Iris pigment epithelial cell (primary cell): ENCODE measurements at places on chromosomes 4 and X.
A peak's percentile ranks its signal among the peaks of the same experiment; 100 is the strongest.

- DNase-seq = no peak
Observed at GRCh38 chr4:58688568-58688967, 1578.4 kb upstream of the IGFBP7 start.

- peak; percentile 96 for DNase-seq
Observed at GRCh38 chr4:86359944-86360478, at the start of gene MAPK10. MAPK10 (minus strand) TSS chr4:86360053.

DNA sequence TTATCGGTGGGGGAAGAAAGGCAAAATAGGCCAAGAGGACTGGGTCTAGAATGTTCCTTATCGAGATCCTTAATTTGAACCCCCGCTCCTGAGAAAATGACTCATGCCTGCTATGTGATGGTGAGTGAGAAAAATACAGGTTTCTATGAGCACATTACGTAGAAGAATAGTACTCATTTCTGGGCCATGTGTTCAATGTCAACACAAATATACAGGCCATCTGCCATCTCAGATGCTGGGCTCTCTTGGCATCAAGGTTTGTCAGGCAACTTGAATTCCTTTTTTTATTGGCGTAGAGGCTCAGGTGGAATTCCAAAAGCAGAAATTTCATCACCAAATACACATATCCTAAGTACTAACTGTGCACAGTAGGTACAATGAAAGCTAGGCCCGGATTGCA is 81.4 kb upstream of the TRIM2 start:
- no peak for DNase-seq

DNA sequence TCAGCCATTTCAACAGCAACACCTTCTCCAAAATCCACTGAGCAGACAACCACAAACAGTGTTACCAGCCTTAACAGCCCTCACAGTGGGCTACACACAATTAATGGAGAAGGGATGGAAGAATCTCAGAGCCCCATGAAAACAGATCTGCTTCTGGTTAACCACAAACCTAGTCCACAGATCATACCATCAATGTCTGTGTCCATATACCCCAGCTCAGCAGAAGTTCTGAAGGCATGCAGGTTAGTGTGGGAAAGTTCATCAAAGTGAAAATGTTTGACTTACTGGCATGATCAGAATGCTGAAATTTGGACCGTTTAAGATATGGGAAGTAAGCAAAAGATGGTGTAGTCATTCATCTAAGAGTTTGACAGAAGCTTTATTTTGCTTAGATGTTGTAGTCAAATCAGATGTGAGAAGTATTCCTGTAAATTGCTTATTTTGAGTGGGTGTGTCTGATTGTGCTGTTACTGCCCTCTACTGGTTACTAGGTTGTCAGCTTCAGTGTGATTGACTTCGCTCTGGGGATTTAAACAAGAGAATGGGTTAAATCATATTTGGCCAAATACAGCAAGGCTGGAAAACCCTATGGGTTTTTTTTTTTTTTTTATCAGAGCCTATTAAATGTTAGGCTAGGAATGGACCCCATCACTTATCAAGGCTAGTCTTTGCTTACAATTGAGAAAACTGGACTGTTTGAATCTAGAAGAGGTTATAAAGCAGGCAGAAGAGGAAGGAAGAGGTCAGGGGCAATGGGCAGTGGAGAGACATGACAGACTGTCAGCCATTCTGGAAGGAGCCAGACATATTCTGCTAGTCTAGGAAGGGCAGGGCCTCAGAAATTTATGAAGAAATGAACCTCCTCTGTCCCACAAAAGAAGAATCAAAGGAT is 130.3 kb downstream of the DIPK2B start:
- DNase-seq = peak; percentile 72

DNA sequence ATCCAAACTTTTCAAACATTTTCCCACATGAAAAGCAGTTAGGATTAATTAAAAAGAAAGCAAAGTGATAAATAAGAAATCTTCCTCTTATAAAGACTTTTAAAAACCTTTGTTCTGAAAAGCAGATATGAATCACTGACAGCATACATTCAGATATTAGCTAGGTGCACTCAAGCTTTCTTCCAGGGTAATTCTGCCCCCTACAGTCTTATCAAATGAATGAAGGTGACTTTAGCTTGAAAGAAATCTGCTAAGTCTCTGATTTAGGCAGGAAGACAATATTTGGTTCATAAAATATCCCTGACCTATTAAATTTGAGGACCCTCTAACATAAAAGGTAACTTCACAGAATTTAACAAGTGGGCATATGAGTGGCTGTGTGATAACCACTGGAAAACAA is 209.1 kb upstream of the FAM47A start:
- no peak for DNase-seq

- peak; percentile 16 for DNase-seq
Observed at GRCh38 chr4:25051534-25051933, 20.8 kb upstream of the LGI2 start.
